Urothelium cell line (cell line): ENCODE measurements at places on chromosomes 12 and 14.

DNA sequence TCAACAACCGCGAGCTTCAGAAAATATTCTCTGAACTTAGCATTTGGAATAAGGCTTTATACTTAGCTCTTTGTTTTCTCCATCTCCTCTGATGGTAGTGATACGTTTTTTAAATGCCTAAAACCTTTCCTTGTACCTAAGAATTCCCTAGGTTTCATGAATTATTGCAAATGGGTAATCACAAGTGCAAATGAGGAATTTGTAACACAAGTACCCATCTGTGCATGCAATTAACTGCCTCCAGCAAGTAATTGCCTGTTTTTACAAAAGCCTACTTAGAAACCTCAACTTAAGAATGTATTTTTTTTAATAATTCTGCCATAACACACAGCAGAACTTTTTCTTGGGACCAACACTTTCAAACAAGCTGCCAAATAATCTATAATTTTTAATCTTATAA lies 149.2 kb downstream of the PHLDA1 start:
- DNase-seq: no peak

DNA sequence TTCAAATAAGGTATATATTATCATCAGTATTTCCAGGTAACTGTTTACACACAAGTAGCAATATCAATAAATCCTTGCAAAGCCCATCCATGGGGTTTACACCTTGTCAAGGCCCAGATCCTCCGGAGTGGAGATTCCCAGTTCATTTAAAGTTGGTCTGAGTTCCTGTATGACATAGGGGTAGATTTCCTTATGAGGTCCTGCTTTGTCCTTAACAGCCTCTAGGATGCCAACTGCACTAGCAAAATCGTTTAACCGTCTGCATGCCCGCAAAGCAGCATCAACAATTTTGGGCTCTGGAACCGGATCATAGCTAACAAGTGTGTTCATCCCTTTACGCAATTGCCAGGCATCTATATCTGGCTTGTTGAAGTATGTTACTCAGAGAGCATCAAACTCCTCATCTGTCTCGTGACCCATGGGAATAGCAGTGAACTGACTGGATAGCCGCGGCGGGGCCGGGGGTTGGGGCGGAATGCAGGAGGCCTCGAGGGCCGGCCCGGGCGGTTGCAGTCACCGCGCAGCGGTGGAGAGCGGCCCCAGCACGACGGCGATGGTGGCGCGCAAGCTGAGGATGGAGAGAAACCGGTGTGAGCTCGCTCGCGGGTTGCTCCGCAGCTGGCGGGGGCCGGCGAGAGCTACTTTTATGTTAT lies 30.6 kb upstream of the FBXO34 start:
- no peak for DNase-seq

DNA sequence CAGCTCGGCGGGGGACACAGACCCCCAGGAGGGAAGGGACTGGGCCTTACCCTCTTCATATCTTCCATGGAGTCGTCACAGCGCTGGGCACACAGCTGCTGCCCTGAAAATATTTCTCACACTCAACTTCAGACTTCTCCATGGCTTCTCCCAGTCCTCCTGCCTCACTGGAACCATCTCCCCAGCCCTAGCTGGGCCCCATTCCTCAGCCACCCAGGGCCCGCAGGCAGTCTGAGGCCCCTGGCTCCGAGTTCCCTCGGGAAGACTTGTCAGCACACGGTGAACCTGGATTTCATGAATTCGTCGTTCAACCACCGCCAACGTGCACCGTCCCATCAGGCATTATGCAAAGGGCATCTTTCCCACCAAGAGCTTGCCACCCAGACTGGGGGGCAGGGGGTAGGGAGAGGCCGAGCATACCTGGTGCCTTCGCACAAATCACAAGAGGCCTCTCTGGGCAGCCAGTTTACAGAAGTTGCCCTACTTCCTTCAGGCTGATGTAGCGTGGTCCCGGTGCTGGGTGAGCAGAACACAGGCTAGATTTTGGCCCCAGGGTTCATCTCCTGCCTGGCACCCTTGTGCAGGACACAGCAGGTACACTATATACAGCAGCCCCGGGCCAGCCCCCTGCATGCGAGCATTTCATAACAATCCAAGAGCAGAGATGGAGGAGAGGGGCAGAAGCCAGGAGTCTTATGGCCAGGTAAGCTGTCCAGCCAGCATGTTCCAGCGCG lies 44.2 kb downstream of the LTBP2 start:
- DNase-seq: no peak

- peak; percentile 64 for DNase-seq
These were observed 50.7 kb downstream of the TPCN1 start for GRCh38 chr12:113271853-113272561.

GRCh38 chr14:89351516-89352404 lies 65.3 kb downstream of the FOXN3 start:
- no peak for DNase-seq

GRCh38 chr12:19575337-19576243 lies 136.3 kb downstream of the AEBP2 start:
- DNase-seq: peak; percentile 62

- no peak for DNase-seq
These were observed 18.2 kb downstream of the AK7 start for GRCh38 chr14:96410119-96410518.

DNA sequence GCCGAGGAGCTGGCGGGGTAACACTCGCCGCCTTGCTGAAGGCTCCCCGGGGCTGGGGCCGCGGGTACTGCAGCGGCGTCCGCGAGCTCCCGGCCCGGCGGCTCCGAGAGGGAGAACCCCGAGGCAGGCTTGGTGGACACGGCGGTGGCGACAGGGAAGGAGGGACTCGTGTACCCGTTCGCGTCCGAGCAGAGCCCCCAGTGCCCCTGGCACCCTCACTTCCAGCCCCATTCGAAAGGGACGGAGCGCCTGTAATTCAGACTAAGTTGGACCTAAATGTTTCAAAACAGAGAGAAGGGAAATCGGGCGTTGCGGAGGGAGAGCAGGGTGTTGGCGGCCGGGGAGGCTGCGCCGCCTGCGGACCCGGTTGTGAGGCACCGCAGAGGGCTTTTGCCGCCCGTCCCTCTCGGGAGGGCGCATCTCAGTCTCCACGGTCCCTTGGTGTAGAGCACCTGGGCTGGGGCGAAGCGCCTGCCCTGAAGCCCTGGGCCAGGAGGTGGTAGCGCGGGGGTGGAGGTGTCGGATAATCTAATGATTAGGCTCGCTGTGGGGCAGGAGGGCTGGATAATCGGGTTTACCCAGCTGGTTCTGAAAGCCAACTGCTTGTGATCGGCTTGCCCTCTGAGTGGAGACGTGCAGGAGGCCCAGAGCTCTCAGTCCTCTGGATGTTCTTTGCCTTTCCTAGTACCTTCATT lies 771 bp downstream of the DAAM1 start:
- DNase-seq: peak; percentile 36

DNA sequence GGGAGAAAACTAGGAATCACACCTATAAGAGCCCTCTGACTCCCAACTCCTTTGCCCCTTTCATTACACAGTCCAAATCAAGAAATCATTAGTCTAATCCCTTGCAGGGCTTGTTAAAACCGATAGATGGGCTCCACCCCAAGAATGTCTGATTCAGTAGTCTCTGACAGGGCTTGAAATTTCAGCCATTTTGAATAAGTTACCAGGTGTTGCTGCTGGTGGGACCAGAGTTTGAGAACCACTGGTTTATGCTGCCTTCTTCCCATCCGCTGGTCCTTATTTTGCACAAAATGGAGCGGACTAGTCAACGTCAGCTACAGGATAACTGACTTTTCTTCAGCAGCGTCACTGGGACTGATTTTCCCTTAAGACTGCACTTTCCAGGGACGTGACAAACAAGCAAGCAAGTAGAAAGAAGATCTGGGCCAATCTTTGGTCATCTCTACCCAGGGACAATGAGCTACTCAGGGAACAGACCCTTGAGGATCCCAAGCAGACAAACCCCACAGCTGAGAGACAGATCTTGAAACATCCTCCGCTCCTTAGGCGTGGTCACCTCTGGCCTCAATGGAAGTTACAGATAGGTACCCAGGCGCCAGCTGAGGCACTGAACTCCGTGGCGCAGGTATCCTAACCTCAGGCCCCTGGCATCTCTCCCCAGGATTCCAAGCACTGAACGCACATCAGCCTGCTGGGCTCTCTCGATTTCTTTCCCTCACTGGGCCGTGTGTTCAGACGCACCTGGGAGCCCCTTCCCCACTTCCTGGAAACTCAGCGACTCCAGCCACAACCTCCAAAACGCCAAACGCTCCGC lies 900 bp downstream of the KCTD10 start:
- DNase-seq: no peak

GRCh38 chr14:34874386-34875030 lies 652 bp downstream of the BAZ1A start:
- peak; percentile 58 for DNase-seq

DNA sequence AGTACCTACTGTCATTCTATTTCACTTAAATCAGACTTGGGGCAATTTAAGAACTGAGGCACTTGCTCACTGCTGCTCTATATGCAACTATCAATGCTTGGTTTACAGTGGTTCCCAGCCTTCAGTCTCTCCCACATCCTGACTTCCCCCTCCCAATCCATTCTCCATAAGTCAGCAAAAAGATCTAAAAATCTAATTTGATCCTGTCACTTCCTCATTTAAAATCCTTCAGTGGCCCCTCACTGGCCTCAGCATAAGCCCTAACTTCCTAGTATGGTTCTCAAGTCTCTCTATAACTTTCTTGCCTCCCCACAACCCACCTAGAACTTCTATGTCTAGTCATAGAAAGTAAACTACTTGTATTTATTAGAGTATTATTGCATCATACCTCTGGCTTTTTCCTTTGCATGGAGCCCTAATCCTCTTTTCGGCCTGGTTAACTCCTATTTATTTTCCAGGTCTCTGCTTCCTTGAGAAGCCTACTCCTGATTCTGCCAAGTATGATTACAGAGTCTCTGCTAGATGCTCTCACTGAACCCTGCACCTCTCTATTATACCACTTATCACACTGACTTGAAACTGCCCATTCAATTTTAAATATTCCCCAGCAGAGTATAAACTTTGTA lies 130.6 kb downstream of the RALGAPA1 start:
- DNase-seq: no peak

GRCh38 chr12:62379026-62379722 lies 87.5 kb upstream of the MON2 start:
- DNase-seq: no peak

- DNase-seq: no peak
These were observed 179.9 kb upstream of the EEA1 start for GRCh38 chr12:93108985-93109384.

DNA sequence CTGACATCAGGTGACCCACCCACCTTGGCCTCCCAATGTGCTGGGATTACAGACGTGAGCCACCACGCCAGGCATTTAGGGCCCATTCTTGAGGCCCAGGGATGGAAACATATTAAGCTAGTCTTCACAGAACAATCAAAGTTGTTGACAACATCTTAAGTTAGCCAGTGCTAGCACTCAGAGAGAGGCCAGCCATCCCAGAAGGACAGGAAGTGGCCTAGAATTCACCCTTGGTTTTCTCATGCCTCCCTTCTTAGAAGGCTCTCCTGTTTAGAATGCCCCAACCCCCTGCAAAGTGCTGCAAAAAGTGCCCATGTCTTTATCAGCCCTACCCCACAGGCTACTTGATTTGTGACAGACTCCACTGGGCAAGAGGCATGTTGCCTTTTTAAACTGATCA lies 12.1 kb upstream of the OR6J1 start:
- no peak for DNase-seq

DNA sequence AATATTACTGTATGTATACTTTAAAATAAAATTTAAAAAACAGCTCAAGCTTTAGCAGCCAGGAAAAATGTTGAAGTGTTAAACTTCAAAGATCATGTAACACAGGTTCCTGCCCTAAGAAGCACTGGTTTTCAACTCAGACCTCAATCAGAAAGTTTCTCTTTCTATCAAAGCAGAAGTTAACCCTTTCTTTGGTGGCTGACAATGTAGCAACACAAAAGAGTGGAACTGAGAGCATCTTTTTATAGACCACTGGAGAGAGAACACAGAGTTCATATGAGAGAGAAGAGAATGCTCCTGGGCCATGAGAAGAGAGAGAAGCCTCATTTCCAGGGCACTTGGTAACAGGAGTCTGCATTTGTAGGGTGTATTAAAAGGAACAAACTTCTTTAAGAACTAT lies 42.2 kb upstream of the KTN1 start:
- DNase-seq: no peak

GRCh38 chr14:90720336-90720735 lies 95.9 kb downstream of the TTC7B start:
- no peak for DNase-seq

DNA sequence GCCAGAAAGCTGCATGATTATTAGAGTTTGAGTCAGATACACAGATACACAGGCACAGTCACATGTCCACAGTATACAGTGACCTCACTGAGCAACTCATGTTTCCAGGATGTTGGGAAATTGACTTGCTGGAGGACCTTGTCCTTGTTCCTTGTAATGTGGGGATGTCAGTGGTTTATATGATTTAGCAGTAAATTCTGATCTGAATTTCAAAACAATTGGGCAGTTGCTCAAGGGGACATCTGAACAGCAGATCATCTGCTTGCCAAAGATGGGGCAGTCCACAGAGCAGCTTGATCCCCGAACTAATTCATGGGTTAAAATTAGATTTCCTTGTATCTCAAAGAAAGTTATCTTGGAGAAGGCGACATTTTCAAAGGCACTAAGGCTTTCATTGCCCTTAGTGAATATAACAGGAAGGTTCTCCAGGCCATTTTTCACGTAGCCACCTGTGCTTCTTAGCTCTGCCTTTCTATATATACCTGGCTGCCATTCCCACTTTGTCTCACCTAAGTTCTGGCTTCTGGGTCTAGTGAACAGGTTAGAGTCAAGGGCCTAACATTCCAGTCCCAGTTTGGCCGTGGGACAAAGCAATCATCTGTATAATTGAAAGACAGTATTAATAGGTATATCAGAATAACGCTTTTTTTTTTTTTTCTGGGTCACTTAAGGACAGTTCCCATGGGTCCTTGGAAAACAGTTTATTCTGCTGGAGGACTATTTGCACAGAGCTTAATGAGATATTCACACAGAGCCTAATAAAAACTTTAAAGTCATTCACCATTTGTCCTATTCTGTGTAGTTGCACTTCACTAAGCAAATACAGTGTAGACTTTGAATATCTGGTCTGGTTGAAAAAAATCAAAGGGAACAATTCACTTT lies 64.9 kb upstream of the STRN3 start:
- no peak for DNase-seq

DNA sequence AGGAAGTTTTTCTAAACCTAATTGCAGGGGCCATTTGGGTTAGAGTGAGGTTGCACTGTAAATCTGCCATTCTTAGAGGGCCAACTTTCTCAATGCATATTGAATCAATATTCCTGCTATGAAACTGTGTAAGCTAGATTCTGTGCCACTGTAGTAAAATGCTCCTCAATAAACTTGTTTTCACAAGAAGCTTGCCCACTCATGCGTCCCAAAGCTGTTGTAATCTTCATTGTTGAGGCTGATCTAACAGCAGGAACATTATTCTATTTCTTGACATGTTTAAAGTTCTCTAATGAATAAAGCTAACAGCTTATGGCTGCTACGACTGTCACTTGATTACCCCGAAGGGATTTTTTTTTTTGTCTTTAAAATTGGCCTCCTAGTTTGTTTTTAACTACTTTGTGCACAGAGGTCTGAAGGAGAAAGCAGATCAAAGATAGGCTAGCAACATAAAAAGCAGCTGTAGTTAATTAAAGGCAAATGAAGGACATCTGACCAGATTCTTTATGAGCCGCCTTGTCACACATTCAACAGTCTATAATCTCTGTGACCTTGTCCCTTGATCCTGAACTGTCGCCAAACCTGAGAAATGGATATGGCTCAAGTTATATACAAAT lies 243.7 kb downstream of the PAX9 start:
- no peak for DNase-seq
